IPS-NIHi11 (cell line): ENCODE measurements at places on chromosomes 2 and 18.

- DNase-seq = peak; percentile 51
Measured at GRCh38 chr2:176652300-176653182, 383.3 kb downstream of the MTX2 start.

GRCh38 chr2:240713071-240713927 is 21.6 kb downstream of the AQP12A start:
- DNase-seq = no peak

- DNase-seq = peak; percentile 49
Measured at GRCh38 chr2:216242365-216242764, 129.9 kb downstream of the MARCHF4 start.

DNA sequence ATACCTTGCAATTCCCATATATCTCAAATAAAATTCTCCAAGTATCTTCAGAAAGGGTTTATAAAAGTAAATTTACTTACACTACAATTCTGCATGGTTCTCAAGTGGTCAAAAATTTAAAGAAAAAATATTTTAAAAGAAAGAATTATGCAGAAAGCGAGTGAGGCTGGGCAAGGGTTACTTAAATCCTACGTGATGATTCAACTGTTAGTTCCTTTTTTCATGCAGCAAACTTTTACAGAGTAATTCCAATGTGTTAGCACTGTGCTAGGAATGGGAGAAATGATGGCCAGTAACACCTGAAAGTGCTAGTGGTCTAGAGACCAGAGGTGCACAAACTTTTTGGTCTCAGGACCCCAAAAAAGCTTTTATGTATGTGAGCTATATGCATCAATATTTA is 133.4 kb downstream of the ATAD2B start:
- no peak for DNase-seq

- no peak for DNase-seq
Measured at GRCh38 chr2:218298314-218298875, 6.1 kb upstream of the TMBIM1 start.

GRCh38 chr2:206512999-206513398 is 69.7 kb downstream of the ADAM23 start:
- DNase-seq = no peak

- no peak for DNase-seq
Measured at GRCh38 chr2:218070587-218070986, 1.5 kb downstream of the RUFY4 start.

DNA sequence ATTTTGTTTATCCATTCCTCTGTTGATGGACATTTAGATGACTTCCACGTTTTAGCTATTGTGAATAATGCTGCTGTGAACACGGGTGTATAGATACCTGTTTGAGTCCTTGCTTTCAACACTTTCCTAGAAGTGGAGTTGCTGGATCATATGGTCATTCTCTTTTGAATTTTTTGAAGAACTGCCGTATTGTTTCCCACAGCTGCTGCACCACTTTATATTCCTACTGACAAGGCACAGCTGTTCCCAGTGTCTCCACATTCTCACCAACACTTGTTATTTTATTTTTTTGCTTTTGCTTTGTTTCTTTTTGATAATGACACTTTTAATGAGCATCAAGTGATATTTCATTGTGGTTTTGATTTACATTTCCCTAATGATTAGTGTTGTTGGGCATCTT is 41.4 kb upstream of the KCNJ13 start:
- no peak for DNase-seq

DNA sequence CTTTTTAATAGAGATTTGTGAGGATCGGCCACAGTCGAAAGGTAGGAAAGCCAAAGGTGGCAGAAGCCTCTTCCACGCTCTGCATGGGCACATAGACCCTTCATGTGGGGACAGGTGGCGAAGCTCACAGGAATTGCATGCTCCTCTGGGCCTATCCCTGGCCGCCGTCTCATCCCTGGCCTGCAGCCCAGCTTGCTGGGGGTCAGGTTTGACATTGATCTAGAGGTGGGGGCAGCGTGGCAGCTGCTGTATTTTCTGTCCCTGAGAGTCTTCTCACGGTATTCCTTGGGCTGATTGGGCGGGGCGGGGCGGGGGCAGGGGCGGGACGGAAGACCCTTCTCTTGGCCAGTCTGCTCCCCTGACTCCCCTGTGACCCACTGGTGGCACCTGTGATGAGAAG is 48.9 kb downstream of the STK25 start:
- DNase-seq = no peak

DNA sequence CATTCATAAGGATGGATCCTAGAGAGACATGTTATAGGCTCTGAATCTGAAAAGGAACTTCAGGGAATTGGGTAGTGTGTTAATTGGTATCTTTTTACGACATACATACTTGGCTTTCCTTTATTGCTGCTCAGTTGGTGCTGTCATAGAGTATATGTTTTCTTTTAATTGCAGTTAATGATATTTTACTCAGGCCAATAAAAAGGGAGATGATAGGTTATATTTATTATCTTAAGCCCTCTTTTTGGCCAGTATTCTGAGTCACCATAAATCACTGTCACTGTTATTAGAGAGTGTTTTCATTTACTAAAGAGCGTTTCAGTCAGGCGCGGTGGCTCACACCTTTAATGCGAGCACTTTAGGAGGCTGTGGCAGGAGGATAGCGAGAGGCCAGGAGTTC is 47.6 kb downstream of the RALBP1 start:
- no peak for DNase-seq

DNA sequence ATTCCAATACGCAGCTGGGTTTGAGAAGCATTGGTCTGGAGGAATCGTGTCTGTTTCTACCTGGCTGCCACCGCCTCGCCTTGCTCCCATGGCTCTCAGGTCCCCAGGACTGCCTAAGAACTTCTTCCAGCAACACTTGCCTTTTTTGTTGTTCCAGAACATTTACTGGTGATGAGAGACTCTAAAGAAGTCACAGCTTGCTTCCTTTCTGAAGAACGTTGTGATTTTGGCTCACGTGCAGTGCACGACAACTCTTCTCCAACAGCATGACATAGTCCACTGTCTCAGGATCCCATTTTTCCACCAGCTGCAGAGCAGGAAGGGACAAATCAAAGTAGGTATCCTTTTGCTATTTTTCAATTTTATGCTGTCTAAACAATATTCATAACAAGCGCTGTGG is 940.9 kb downstream of the SLC4A3 start:
- no peak for DNase-seq

GRCh38 chr2:100628506-100628905 is 65.7 kb downstream of the PDCL3 start:
- DNase-seq = no peak

DNA sequence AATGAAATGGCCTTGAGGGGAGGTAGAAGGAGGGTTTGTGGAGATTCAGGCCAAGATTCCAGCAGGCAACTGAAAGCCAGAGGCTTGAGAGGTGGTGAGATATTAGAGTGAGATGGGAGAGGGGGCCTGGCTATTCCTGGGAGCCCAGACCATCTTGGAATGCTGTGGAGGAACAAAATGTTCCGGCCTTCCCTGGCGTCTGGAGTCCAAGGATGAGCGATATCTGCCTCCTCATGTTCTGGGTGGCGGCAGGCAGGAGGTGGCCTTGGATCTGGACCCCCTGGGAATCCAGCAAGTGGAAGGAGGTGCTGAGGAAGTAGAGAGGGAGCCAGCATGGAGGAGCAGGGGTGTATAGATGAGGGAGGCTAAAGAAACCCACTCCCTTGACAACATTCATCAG is 335.9 kb downstream of the CYP26B1 start:
- DNase-seq = no peak

DNA sequence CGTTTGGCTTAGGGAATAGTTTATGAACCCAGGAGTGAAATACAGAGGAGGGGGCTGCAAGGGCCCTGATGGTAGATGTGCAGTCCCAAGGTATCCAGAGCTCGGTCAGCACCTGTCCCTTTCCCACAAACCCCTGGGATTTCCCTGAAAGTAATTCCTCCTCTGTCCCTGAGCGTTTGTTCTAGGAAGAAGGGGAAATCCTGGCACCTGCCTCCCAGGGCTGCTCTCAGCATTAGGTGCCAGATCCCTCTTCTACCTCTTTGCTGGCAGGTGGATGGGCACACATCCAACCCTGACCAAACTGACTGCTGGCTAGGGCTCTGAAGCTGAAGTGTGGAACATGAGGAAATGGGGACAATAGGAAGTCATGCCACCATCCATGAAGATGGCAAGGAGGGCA is 824.0 kb downstream of the SLC4A3 start:
- no peak for DNase-seq

GRCh38 chr2:223928113-223929006 is 16.8 kb downstream of the WDFY1 start:
- no peak for DNase-seq

- DNase-seq = no peak
Measured at GRCh38 chr2:45797451-45798230, 146.2 kb downstream of the PRKCE start.

DNA sequence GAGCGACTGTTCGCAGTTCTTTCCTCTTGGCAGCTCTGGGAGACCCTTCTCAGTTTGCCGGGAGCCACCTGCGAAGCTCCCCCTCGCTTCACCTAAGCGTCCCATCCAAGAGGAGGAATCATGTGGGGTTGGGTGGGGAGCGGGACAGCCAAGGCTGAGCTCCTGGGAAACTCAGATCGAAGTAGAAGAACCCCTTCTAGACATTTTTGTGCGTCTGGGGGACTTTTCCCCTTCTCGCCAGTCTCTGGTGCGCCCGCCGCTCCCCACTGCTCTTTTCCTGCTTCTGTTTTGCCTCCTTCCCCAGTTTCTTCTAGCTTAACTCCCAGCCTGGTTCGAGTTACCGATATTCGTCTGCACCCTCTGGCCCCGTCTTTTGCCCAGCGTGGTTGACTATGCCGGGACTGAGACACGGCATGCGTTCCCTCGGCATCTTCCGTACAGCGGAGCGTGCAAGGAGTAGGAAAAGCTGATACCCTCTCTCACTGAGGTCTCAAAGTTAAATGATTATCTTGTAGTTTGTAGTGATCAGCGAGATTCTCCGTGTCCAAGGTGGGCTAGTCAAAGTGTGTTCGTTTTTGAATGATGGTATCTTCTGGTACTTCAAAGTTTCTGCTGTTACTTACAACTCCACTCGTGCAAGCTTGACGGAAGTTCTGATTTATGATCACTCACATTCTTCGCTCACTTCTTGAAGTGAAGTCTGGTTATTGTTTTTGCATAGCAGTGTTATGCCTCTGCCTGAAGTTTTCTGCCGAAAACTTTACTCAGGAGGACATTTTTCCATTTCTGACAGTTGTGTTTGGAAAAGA is 664 bp downstream of the CAMKMT start:
- DNase-seq = peak; percentile 27

- DNase-seq = no peak
Measured at GRCh38 chr2:10064932-10065772, 15.1 kb downstream of the CYS1 start.

GRCh38 chr2:19349911-19350677 is 8.3 kb downstream of the OSR1 start:
- DNase-seq = peak; percentile 82

DNA sequence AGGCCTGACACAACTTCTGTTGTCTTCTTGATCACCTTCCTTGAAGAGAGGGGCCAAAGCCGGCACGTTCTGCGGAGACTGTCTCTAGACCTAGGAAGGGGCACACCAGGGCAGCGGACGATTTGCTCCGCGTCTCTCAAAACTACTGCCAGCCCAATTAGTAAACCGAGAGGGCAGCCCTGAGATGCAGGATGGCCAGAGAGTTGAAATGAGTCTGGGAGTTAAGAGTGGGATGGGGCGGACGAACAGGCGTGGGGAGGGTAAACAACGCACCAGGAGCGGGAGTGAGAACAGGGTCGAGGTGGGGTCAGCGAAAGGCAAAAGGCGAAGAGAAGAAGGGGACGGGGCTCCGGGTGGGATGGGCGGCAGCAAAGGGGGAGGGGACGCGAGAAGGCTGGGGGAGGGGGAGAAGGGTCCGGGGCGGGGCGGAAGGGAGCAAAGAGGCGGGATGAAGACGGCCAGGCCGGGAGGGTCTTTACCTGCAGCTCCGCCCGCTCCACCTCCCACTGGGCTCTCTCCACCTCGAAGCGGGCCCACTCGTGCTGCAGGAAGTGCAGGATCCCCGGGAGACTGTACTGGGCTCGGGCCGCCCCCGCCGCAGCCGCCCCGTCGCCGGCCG is 476 bp downstream of the STRN start:
- peak; percentile 91 for DNase-seq

GRCh38 chr18:63099091-63099840 is 220.3 kb downstream of the BCL2 start:
- DNase-seq = no peak

- DNase-seq = no peak
Measured at GRCh38 chr2:98896944-98897343, 39.1 kb downstream of the CRACDL start.

GRCh38 chr2:196555726-196556125 is 83.8 kb upstream of the CCDC150 start:
- DNase-seq = no peak

- DNase-seq = peak; percentile 72
Measured at GRCh38 chr18:59837586-59837985, 62.2 kb upstream of the PMAIP1 start.

GRCh38 chr2:207766041-207766551 is 3.6 kb downstream of the FZD5 start:
- DNase-seq = no peak

- DNase-seq = no peak
Measured at GRCh38 chr18:74748809-74749208, 151.1 kb downstream of the ZNF407 start.

DNA sequence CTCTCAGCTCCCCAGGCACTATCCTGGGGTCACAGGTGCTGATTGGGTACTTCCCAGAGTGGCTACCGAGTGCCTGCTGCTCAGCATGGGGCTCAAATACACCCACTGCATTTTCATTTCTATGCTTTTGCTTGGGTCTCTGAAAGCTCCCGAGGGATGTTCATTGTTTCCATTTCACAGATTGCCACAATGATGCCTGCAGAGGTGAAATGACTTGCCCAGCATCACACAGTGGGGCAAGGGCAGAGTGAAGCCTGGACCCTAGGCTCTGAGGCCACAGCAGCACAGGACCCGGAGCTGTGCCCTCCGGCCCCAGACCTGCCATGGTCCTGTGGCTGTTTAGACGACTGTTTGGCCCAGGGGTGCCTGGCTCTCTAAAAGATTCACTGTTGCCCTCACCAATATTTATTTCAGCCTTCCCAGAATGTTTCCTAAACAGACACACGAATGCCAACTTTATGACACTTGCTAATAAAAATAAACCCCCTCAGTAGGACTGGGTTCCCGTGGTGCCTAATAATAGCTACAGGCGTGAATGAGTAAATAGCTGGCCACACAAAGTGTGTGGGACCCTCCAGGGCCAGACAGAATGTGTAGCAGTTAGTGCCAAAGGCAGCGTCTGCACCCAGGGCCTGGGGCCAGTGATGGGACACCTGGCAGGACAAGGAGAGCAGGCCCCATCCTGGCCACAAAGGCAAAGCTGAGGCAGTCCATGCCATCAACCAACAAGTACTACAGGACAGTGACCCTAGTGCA is 11.5 kb upstream of the ST8SIA5 start:
- no peak for DNase-seq

DNA sequence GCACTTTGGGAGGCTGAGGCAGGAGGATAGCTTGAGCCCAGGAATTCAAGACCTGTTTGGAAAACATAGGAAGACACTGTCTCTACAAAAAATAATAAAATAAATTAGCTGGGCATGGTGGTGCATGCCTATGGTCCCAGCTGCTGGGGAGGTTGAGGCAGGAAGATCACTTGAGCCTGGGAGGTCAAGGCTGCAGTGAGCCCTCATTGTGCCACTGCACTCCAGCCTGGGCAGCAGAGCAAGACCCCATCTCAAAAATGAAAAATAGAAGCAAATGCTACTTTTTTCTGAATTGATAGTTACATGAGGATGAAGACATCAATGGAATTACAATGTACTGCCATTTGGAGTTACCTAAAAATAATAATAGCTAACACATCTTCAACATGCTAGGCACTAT is 31.9 kb downstream of the METTL21A start:
- DNase-seq = no peak

GRCh38 chr2:223952280-223952968 is 4.8 kb upstream of the MRPL44 start:
- no peak for DNase-seq
